Activated CD8-positive, alpha-beta memory T cell treated with anti-CD3 and anti-CD28 coated beads for 1 hour (primary cell): ENCODE measurements at places on chromosomes 6 and 20.

- DNase-seq: no peak
Measured at GRCh38 chr6:168045141-168045691, 33.8 kb downstream of the FRMD1 start.

DNA sequence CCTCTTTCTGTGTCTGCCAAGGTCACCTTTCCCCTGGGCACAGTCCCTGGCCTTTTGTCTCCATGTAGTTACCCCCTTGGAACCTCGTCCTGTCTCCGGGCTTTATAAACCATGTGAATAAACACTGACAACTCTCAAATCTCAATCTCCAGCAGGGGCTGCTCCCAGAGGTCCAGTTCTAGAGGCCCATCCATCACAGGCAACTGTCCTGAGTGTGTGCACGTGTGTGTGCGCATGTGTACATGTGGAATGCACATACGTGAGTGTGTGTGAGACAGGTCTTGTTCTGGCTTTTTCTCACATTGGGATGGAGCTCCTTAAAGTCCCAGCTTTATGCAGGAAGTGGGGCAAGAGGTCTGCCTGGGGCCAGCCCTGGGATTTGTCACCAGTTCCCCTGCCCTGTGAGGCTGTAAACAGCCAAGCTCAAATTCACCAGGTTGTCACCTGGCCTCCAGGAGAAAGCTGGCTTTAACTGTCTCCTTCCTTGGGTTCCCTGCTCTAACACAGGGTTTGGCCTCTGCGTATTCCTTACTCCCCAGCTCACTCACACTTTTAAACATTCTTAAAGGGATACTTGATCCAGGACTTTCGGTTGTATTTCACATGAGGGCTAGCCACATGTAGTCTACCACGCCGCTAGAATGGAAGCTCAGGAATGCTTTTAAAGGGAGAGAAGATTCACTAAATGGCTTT, 42.7 kb downstream of the RAMACL start:
- no peak for DNase-seq

- no peak for DNase-seq
Measured at GRCh38 chr6:37078814-37079213, 73.4 kb downstream of the FGD2 start.

DNA sequence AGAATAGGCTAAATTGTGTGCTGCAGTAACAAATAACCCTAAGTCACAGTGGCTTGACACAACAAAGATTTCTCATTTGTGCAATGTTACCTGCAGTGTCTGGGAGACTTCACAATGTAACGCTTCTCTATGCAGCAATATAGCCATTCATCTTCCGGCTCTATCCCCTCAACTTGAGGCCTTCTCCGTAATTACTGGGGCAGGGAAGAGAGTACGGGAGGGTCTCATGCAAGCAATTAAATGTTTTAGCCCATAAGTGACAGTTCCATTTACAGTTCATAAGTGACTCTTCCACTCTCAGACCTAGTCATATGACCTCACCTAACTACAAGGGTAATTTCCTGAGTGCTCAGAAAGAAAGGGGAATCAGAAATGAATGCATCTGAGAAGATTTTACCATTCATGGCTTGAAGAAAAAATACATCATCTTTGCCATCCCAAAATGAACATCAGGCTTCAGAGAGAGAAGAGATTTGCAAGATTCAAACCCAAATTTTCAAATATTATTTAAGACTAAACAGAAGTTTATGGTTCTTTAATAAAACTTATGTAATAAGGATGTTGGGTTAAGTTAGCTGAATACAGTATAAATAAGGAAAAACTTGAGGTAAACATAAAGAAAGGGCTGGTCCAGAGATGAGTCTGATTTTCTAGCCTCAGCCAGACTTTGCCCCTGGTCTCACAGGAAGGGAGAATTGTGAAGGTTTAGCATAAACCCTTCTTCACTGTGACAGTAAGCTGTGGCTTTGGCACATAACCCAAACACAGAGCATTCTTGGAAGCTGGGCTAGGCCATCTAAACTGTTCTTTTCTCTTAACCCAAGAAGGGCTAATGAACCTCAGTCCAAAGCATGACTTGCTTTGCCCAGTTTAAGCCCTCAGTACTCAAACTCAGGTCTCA, 13.3 kb downstream of the GPR6 start:
- DNase-seq: no peak
